Liver (tissue), 10 donors: ENCODE measurements at places on chromosomes 7 and 10. TPM values are rescaled to one million over a fixed set of nuclear protein-coding genes. Genes with fewer than 3 reads are reported as not detected.

- no peak for DNase-seq
- H3K27ac ChIP-seq = no peak overlapping the region
- no peaks in the 10 kb centered on the region for H3K27me3 ChIP-seq
- no peak overlapping the region for H3K4me3 ChIP-seq
Observed at GRCh38 chr7:144649120-144649519, 186.7 kb downstream of the TPK1 start.

Gene EBF3
- total RNA-seq = not detected

Gene AOAH
- 7.2 TPM for total RNA-seq

Gene GATA3
- 0.08 TPM for total RNA-seq
